SW 1271 (cell line): ENCODE measurements at places on chromosomes 2 and 18.
A peak's percentile ranks its signal among the peaks of the same experiment; 100 is the strongest.

- no peak for DNase-seq
Measured at GRCh38 chr2:230360028-230360427, 33.0 kb downstream of the SP140L start.

DNA sequence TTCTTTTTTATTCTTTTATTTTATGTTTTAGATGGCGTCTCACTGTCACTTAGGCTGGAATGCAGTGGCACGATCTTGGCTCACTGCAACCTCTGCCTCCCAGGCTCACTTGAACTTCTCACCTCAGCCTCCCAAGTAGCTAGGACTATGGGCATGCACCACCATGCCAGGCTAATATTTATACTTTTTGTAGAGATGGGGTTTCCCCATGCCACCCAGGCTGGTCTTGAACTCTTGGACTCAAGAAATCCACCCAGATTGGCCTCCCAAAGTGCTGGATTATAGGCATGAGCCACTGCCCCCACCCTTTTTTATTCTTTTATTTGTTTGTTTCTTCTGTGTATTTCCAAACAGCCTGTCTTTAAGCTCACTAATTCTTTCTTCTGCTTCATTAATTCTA is 306.7 kb upstream of the THUMPD2 start:
- no peak for DNase-seq

DNA sequence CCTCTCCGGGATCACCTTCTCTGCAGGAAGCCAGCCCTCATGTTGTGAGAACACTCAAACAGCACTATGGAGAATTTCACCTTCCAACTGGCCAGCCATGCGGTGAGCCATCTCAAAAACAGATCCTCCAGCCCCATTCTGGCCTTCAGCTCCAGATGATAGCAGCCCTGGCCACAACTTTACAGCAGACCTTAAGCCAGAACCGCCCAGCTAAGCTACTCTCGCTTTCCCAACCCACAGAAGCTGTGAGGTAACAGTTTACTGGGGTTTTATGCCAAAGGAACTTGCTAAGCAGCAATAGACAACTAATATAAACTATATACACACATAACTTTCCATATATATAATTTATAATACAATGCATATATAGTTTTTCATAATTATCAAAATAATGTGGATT is 11.6 kb upstream of the PTPN4 start:
- no peak for DNase-seq

DNA sequence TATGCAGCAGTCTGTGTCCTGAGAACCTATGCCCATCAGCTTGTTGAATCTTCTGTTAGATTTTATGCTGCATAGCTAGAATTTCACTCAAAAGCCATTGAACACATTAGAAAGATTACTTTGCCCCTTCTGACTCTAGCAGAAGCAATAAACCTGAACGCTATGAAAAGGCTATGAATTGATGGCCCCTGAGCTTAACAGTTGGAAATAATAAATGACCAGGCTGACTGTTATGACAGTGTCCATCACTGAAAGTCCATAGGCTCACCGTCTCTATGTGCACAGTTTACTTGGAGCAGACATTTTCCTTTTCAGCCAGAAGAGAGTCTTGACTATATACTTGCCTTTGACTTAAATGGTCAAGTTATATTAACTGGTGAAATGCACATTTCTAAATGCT is 1618.8 kb upstream of the ACVR2A start:
- DNase-seq, result no peak

GRCh38 chr2:35819033-35819432 is 536.5 kb upstream of the CRIM1 start:
- DNase-seq, result no peak

DNA sequence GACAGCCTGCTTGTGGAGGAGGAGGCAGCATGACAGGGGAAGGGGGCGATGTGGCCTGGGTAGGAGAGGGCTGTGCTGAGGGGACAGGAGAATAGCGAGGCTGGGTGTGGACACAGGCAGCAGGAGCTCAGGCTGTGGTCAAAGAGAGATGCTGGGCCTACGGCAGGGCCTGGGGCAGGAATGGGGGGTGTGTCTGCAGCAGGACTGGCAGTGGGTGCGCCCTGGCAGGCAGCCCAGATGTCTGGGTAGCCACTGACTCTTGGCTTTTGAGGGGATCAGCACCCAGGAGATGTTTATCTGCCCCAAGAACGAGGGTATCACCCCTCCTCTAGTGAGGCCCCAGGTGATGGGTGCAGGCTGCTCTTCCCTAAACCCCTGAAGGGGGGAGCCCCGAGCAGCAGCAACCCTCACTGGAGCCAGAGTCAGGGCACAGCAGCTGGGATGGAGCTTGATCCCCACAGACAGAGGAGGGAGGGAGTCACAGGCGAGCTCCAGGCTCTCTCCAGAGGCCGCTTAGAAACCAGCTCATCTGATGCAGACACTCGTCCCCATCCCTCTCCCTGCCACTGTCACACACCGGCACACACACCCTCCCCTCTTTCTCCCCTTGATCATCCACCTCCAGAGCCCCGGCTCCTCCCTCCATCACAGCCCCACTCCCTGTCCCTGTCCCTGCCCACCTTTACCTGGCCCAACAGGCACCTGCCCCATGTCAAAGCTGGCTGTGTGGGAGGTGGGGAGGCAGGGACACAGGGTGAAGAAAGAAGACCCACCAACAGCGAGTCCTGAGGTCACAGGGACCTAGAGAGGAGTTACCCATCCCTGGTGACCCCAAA is 29.8 kb upstream of the TNS1 start:
- DNase-seq, result no peak

- no peak for DNase-seq
Measured at GRCh38 chr18:12554796-12555388, 103.0 kb downstream of the SPIRE1 start.

DNA sequence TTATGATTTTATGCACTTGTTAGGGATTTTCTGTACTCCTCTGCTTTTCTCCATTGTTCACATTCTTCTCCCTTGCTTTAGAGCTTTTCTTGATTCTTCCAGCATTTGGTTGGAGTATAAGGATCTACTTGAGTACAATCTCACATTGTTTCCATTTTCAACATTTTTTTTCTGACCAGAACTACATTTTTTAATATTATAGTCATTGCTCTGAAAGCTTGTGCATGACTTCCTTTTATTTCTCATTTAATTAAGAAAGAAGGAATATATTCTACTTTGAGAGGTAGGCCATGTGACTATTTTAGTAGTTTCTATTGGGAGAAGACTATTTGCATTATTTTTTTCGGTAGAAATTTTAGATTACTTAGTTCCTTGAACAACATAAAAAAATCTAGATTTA is 200.4 kb downstream of the TMEM247 start:
- no peak for DNase-seq

GRCh38 chr2:220044383-220044782 is 417.0 kb downstream of the SLC4A3 start:
- DNase-seq, result no peak

- no peak for DNase-seq
Measured at GRCh38 chr18:22485808-22486244, 68.1 kb upstream of the CTAGE1 start.

GRCh38 chr2:173076581-173077345 is 1.1 kb downstream of the MAP3K20 start:
- peak; percentile 51 for DNase-seq

DNA sequence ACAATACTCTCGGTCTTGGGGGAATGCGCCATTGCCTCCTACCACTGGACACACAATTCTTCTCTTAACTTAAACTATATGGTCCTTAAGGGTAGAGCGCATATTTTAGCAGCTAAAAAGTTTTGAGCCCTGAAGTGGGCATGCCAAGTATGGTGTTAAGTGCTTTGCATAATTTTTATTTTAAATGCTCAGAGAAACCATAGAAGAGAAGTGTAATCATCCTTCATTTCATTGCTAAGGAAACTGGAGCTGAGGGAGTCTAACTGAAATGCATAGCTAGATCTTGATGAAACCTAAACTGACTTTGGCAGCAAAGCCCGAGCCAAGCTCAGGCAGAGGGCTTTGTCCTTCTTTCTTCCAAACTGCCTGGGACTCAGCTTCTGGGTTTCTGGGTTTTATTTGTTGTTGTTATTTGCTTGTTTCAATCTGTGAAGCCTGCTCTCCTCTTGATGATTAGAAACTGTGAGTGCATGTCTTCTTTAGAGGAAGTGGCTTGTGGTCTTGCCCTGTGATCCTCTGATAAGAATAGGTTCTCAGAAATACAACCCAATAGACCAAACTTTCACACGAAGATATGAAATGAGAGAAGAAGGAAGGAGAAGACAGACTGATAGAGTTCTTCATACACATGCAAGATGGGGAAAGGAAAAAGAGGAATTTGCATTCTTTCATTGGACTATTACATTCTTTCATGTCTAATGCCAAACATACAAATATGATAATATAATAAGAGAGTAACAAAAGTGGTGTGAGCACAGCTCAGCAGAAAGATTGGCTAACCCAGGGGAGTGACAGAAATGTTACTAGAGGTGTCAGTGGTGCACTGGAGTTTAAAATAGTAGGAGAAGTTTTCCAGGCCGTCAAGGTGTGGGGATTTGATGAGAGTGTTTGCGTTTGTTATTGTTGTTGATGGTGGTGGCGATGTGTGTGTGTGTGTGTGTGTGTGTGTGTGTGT is 7.5 kb upstream of the RNF144A start:
- no peak for DNase-seq

GRCh38 chr18:74457725-74458421 is 765 bp upstream of the DIPK1C start:
- DNase-seq, result no peak

- DNase-seq, result no peak
Measured at GRCh38 chr18:53142005-53142404, 802.0 kb downstream of the DCC start.

DNA sequence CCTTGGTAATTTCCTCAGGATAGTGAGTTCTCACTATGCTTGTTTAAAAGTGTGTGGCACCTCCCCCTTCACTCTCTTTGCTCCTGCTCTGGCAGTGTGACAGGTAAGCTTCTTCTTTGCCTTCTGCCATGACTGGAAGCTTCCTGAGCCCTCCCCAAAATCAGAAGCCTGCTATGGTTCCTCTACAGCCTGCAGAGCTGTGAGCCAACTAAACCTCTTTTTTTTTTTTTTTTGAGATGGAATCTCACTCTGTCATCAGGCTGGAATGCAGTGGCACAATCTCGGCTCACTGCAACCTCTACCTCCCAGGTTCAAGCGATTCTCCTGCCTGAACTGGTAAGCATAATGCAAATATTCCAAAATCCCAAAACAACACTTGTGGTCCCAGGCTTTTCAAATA is 80.0 kb downstream of the SOWAHC start:
- DNase-seq, result no peak

DNA sequence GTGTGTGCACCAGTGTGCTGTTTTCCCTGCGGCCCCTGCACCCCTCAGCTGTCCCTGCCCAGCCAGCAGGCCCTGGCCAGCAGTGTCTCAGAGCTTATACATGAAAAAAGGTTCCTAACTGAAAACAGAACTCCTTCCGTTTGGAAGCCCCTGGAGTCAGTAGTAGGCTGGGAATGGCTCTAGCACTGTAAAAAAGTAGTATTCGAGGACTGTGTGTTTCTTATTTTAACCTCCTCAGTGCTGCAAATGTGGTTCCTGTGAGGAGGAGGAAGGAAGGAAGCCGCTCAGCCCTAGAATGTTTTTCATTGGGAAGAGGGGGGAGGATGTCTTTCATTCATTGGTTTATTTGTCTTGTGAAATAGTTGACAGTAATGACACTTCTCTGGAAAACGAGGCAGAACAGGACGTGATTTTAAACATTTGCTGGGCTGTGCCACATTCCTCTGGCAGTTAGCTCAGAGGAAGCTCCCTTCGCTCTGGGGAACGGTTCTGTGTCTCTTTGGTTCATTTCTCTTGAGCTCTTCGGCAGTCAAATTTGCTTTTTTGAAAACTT is 103.5 kb downstream of the SPTBN1 start:
- DNase-seq, result peak; percentile 77

DNA sequence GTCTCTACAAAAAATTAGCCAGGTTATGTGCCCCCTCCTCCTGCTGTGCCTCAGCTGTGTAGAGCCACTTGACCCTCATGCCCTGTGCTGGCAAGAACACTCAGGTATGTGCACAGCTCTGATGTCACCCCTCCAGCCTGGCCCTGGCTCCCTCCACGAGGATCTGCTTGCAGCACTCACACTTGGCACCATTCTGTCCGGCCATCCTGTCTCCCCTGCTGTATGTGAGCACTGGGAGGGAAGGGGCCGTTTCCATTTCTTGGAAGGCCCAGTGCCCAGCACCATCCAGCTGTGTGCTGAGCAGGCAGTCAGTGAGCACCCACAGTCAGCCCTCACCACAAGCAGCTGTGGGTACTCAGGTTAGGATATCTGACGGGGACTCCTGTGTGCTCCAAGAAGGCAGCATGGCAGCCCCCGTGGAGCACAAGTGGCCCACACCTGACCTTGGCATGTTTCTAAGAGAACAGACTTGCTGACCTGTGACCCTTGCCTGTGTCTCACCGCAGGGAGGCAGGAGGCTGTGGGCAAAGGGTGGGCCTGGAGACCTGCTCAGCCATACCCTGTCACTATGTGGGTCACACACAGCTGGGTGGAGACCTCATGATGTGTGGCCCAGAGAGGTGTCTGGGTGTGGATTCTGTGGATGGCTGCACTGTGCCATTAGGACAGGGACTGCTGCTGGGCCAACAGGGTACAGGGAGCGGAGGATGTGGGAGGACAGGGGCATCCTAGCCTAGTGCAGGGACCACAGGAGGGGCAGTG is 31.5 kb downstream of the USP34 start:
- DNase-seq, result no peak

DNA sequence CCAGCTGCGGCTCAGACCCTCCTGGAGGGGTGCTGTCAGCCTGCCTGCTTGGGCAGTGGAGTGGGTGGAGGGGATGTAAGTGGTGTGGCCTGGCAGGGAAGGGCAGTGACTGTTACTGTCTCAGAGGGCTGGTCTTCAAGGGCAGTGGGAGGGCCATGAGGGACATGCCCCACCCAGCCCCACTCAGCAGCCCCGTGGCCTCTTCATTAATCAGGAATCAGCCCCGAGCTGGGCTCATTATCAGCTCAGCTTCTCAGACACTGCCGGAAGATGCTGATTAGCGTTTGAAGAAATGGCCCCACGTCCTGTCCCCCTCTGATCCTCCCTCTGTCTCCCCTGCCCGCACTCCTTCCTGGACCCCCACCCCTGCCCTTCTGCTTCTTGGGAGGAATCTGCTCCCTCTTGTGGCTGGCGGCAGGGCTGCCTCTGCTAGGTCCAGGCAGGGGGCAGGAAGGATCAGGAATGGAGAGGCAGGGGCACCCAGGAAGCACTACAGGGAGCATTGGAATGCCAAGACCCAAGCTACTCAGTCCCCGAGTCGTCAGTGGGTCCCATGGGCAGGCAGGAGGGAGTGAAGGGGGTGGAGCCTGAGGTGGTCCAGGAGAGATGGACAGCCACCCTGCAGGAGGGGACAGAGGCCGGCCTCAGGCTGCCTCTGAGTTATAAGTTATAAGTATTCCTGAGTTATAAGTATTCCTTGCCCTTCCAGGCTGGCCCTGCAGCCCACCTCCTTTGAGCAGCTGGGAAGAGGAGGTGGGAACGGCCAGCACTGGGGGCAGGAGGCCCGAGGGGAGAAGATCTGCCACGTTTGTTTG is 7.0 kb downstream of the ASIC4 start:
- no peak for DNase-seq

GRCh38 chr2:12212841-12213597 is 466.6 kb downstream of the LPIN1 start:
- no peak for DNase-seq

- DNase-seq, result no peak
Measured at GRCh38 chr2:63736354-63736753, 105.3 kb upstream of the UGP2 start.

- no peak for DNase-seq
Measured at GRCh38 chr18:10490401-10491165, 35.2 kb upstream of the NAPG start.

GRCh38 chr2:853203-853870 is 97.3 kb upstream of the SNTG2 start:
- DNase-seq, result no peak
